ENCODE measurements at places on chromosomes 2 and 18. TPM values are rescaled to one million over a fixed set of nuclear protein-coding genes. Genes with fewer than 3 reads are reported as not detected.

RGPD3 gene
- not detected for total RNA-seq

MC4R gene
- total RNA-seq: not detected

ANKRD44 gene
- 376 TPM for total RNA-seq

GKN1 gene
- total RNA-seq: not detected

IRS1 gene
- 0.36 TPM for total RNA-seq

DNA sequence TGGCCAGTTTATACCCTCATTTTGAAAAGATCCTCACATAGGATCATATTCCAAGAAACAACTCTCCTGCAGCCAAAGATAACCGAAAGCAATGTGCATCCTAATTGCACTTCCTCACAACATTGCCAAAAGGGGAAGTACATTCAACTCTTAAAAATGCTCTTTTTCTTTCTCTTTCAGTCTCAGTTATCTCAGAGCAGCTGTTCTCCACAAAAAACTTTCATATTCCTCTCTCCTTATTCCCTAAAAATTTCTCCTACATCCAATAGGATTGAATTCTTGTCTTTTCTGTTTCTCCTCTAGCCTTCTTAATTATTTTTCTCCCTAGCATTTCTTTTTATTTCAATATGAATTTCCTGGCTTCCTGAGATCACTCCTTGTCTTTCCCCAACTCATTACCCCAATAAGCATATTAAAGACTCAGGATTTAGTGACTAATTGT is 7.4 kb upstream of the VRK2 start:
- H3K4me3 ChIP-seq: no peak overlapping the region
- H3K36me3 ChIP-seq: no peaks in the 10 kb centered on the region
- H3K27me3 ChIP-seq: peaks cover under 1% of the 10 kb centered on the region
- DNase-seq: no peak

GRCh38 chr2:119435953-119436297 is 4.3 kb downstream of the TMEM37 start:
- H3K27me3 ChIP-seq: peaks cover 14% of the 10 kb centered on the region
- no peak for DNase-seq
- no peak overlapping the region for H3K4me3 ChIP-seq
- H3K4me1 ChIP-seq: peaks cover 10% of the 10 kb centered on the region
- no peaks in the 10 kb centered on the region for H3K36me3 ChIP-seq

DNA sequence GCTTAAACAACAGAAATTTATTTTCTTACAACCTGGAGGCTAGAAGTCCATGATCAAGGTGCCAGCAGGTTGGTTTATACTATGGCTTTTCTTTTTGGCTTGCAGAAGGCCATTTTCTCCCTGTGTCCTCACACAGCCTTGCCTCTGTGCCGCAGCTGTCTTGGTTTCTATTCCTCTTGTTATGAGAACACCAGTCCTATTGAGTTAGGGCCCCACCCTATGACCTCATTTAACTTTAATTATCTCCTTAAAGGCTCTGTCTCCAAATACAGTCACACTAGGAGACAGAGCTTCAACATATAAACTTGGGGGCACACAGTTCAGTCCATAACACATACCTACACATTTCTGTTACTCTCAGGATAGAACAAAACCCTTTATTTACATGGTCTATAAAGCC is 17.3 kb upstream of the RHOB start:
- no peak for DNase-seq
- H3K4me3 ChIP-seq: no peak overlapping the region
- H3K4me1 ChIP-seq: peaks cover 42% of the 10 kb centered on the region
- H3K27ac ChIP-seq: peak overlapping the region; percentile 24

DNA sequence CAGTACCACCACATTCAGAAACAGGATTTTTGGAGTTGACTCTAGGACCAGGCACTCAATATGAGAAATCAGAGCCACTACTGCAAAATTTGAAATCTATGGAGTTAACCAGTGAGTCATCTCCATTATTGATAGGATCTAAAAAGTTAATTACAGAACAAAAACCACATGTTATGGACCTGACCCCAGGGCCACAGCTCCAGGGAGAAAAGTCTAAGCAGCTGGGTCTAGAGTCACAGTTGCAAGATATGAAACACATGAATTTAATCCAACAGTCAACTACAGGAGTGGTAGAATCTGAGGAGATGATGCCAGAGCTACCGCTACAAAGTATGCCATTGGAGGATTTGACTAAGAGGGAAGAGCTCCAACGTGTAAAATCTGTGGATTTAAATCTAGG is 13.4 kb upstream of the ZNF512 start:
- H3K27me3 ChIP-seq: peaks cover 39% of the 10 kb centered on the region
- no peak overlapping the region for H3K4me3 ChIP-seq
- no peak overlapping the region for H3K27ac ChIP-seq
- DNase-seq: no peak
- peaks cover 33% of the 10 kb centered on the region for H3K4me1 ChIP-seq
- no peaks in the 10 kb centered on the region for H3K36me3 ChIP-seq

GRCh38 chr2:65620524-65620923 is 188.1 kb upstream of the SPRED2 start:
- H3K27ac ChIP-seq: no peak overlapping the region
- no peaks in the 10 kb centered on the region for H3K36me3 ChIP-seq
- H3K4me1 ChIP-seq: no peaks in the 10 kb centered on the region
- no peaks in the 10 kb centered on the region for H3K27me3 ChIP-seq

GRCh38 chr2:19312949-19313348 is 45.5 kb downstream of the OSR1 start:
- H3K36me3 ChIP-seq: no peaks in the 10 kb centered on the region
- no peaks in the 10 kb centered on the region for H3K27me3 ChIP-seq
- DNase-seq: no peak
- H3K4me1 ChIP-seq: no peaks in the 10 kb centered on the region

DNA sequence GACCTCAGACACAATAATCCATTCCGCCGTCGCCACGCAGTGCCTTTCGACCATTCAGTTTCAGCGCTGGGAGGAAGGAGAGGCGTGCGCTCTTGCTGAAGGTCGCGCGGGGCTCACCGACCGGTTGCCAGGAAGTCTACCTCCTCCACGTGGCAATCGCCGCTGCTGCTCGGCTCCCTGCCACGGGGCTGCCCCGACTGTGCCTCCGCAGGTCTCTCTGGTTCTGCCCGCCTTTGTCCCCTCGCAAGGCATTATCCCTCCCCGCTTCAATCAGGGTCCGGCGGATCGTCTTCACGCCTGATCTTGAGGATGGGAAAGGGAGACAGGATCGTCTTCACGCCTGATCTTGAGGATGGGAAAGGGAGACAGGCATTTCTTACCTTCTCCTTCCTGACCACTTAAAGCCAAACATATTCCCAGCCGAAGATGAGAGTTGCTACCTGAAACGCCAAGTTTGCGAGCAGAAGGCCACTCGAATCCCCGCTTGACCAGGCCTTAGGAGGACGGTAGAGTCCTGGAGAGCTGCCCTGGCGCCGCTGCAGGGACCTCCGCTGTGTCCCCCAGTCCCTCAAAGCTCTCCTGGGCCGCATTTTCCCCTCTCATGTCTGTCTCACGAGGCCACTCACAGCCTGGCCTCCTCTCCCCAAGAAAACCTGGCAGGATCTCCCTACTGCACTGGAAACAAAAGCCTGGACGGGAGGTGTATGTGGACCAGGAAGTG is 4.3 kb upstream of the GPR45 start:
- H3K27me3 ChIP-seq: no peaks in the 10 kb centered on the region
- H3K36me3 ChIP-seq: no peaks in the 10 kb centered on the region
- H3K27ac ChIP-seq: no peak overlapping the region
- H3K4me1 ChIP-seq: no peaks in the 10 kb centered on the region
- peak; percentile 15 for DNase-seq

GRCh38 chr2:225272173-225272572 is 127.3 kb upstream of the NYAP2 start:
- H3K4me3 ChIP-seq: no peak overlapping the region
- no peak overlapping the region for H3K27ac ChIP-seq
- no peaks in the 10 kb centered on the region for H3K27me3 ChIP-seq
- DNase-seq: no peak

- H3K4me3 ChIP-seq: no peak overlapping the region
- H3K4me1 ChIP-seq: peaks cover 19% of the 10 kb centered on the region
- H3K27ac ChIP-seq: no peak overlapping the region
- peaks cover 30% of the 10 kb centered on the region for H3K27me3 ChIP-seq
Measured at GRCh38 chr2:20662308-20662937, 4.5 kb upstream of the GDF7 start.

DNA sequence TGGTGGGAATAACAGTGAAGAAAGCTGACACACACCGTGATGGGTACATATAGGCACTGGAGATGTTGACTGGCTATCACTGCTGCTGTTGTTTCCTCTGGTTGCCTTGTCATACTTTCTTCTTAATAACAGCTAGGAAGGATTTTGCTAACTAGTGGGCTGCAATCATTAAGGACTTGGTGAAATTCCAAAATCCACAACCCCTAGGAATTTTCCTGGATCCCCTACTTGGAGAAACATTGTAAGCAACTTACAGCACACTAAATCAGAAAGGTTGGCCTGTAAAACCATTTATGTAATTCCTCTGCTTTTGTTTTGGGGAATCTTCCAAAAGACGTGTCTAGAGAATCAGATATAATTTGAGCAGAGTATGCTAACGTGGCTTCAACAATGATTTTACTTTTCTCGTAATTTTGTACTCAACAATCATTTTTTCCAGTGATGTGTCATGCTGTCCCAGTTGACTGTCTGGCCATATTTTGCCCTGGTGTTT is 8.0 kb upstream of the COL3A1 start:
- no peaks in the 10 kb centered on the region for H3K4me1 ChIP-seq
- no peak for DNase-seq
- no peaks in the 10 kb centered on the region for H3K27me3 ChIP-seq
- no peak overlapping the region for H3K27ac ChIP-seq

GRCh38 chr2:76985387-76986136 is 536.6 kb downstream of the LRRTM4 start:
- no peaks in the 10 kb centered on the region for H3K4me1 ChIP-seq
- DNase-seq: no peak
- H3K4me3 ChIP-seq: no peak overlapping the region
- no peak overlapping the region for H3K27ac ChIP-seq
- no peaks in the 10 kb centered on the region for H3K36me3 ChIP-seq

DNA sequence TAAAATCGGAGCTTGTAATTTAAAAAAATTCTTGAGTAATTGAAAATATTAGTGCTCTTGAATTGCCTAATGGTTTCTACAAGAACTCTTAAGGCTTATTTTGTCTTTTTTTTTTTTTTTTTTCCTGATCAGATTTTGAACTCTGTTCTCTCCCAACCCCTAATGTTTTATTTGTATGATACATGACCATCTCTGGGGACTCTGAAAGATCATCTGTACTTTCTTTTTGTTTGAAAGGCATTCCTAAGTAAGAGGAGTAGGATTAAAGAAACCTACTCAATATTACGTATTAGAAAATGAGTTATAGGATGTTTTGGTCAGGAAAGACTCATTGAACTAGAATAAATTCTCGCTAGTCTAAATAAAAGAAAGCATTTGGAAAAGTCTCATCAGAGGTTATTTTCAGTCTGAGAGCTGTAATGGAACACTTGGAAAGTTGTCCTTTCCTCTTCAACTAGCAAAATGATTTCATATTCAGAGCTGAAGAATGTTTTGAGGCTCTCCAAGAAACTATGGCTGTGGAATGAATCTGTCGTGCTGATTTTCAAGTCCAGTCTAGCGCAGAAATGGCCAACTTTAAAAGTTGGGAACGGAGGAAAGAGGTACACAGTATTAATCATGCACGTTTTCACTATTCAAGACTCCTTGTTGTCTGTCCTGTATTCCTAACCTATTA is 182.7 kb downstream of the PRPF40A start:
- H3K27ac ChIP-seq: no peak overlapping the region
- H3K36me3 ChIP-seq: no peaks in the 10 kb centered on the region
- no peak for DNase-seq
- H3K4me3 ChIP-seq: no peak overlapping the region
- H3K27me3 ChIP-seq: no peaks in the 10 kb centered on the region

Measured in natural killer cell (primary cell).